ENCODE measurements at places on chromosomes 7 and 10. TPM values are rescaled to one million over a fixed set of nuclear protein-coding genes. Genes with fewer than 3 reads are reported as not detected.

CCDC146 gene
- total RNA-seq, result 14.5 TPM

INMT gene
- 164 TPM for total RNA-seq

BAG3 gene
- total RNA-seq, result 43.1 TPM

BAIAP2L1 gene
- total RNA-seq, result 31.8 TPM

TMEM168 gene
- total RNA-seq, result 29.8 TPM

SKIDA1 gene
- 1.9 TPM for total RNA-seq

C10orf53 gene
- not detected for total RNA-seq

ZNF12 gene
- 18.4 TPM for total RNA-seq

RARRES2 gene
- total RNA-seq, result 162 TPM

CARD11 gene
- total RNA-seq, result 4.7 TPM

ZNF92 gene
- 6.5 TPM for total RNA-seq

NACAD gene
- 2.0 TPM for total RNA-seq

OR13A1 gene
- not detected for total RNA-seq

CYP2C19 gene
- total RNA-seq, result 0.61 TPM

CRPPA gene
- 3.6 TPM for total RNA-seq

TMEM184A gene
- 9.7 TPM for total RNA-seq

ACHE gene
- 3.3 TPM for total RNA-seq

CFAP46 gene
- total RNA-seq, result 4.1 TPM

CYP2W1 gene
- not detected for total RNA-seq

DNA sequence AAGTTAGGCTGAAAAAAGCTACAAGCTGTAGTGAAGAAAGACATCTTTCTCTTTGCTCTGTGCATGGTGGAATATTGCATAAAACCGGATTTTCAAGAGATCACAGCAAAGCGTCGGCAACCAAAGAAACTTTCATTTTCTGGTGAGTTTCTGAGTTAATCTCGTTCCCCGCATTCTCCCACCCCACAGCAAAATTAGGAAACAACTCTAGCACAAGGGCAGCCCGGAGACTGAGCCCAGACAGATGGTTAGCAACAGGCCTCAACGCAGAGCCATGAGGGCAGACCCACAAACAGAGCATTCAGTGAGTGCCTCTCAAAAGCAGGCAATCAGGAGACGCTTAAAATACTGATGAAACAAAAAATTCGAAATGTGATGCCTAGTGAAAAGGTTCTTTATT is 396.1 kb upstream of the KLF6 start:
- DNase-seq, result no peak

- DNase-seq, result no peak
These were observed 4.6 kb upstream of the SLC13A1 start for GRCh38 chr7:123204206-123204835.

GRCh38 chr10:1603181-1603580 is 134.1 kb downstream of the ADARB2 start:
- DNase-seq, result no peak

GRCh38 chr7:131039836-131040235 is 287.8 kb upstream of the MKLN1 start:
- DNase-seq, result no peak

GRCh38 chr10:12154516-12154915 is 25.0 kb downstream of the SEC61A2 start:
- DNase-seq, result no peak

DNA sequence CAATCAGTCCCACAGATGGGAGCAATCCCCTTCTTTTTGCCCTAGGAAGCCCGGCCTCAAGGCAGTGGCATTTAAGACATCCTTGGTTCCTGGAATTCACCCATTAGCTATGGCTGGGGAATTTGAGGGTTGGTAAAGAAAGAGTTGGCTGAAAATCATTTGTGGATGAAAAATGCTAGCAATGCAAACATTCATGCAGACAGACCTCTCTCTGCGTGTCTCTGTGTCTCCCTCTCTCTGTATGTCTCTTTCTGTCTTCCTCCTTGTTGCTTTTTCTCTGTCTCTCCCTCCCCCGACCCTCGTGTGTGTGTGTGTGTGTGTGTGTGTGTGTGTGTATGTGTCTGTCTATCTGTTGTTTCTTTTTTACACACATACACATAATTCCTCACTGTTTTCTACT is 19.4 kb downstream of the LDB3 start:
- DNase-seq, result no peak

DNA sequence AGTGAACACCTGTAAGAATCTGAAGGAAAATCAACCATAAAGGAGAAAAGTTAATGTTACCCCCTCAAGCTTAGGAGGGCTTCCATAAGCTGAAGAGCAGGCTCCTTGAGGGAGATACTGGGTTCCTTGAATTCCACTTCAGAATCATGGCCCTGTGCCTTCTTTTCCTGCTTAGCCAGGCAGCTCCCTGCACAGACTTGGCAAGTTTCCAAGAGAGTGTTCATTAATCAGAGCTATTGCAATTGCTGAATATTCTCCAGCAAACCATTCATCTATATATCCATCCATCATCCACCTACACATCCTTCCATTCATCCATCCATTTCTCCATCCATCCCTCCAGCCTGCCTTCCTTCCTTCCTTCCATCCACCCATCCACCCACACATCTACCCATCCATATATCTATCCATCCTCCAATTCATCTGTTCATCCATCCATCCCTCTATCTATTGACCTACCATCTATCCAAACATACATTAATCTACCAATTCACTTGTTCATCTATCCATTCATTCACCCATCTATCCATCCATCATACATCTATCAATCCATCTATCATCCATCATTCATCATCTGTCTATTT is 574.4 kb downstream of the PTPRN2 start:
- DNase-seq, result no peak

DNA sequence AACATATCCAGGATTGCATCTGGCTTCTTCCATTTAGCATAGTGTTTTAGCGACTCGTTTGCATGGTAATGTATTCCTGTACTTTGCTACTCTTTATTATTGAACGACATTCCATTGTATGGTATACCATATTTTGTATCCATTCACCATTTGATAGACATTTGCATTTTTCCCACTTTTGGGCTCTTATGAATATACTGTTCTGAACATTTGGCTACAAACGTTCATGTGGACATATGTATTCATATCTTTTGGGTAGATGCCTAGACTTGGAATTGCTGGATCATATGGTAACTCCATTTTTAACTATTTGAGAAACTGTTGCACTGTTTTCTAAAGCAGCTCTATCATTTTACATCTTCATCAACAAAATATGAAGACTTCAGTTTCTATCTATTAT is 383.7 kb upstream of the AKR1E2 start:
- no peak for DNase-seq

GRCh38 chr10:71392292-71392691 is 4.4 kb upstream of the CDH23 start:
- DNase-seq, result no peak

DNA sequence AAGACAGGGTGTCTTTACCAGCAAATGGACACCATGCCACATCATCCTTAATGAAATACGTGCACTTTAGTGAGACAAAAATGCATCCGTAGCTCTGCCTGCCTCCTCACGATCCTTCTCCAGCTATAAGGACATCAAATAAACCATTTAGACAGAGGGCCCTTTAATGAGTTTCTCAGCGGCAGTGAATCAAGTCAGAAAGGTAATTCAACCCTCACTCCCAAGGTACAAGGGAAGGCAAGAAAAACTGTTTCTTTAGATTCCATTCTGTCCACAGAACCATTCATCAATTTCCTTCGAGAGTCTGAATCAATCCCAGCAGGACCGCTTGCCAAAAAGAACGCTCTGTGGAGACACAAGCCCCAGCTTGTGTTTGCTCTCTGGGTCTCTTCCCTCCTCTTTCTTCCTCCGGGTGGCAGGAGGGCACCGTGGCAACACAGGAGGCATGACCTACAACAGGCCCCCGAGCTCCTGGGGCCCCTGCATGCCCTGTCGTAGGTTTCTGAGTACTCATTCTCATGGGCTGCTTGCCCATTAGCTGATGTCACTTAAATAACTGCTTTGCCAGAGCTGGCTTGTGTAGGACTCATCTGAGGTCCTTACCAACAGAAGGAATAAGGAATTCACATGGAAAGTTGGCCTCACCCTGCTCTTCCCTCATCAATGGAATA is 297.8 kb upstream of the PRKCQ start:
- DNase-seq, result peak; percentile 19

DNA sequence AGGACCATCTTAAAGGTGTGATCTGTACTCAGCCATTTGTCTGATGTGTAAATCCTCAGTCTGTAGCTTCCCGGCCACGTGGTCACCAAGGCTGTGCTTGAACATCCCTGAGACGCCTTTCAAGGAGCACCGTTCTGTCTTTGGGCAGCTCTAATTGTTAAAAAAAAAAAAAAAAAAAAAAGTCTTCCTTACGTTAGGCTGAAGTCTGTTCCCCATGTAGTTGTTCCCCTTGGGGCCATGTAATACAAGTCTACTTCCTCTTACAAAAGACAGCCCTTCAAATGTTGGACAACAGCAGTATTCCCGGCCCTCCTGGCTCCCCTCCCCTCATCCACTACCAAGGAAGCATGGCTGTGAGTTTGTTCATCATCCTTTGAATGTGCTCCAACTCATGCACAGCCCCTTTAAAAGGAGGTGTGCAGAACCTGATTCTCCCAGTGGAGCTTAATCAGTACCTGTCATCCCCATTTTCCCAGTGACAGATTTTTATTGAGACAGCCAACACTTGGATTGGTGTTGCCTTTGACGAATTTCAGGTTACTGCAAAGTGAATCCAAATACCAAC is 392.2 kb upstream of the GALNT17 start:
- DNase-seq, result no peak

- DNase-seq, result no peak
These were observed 33.7 kb upstream of the PLXNA4 start for GRCh38 chr7:132609906-132610520.

DNA sequence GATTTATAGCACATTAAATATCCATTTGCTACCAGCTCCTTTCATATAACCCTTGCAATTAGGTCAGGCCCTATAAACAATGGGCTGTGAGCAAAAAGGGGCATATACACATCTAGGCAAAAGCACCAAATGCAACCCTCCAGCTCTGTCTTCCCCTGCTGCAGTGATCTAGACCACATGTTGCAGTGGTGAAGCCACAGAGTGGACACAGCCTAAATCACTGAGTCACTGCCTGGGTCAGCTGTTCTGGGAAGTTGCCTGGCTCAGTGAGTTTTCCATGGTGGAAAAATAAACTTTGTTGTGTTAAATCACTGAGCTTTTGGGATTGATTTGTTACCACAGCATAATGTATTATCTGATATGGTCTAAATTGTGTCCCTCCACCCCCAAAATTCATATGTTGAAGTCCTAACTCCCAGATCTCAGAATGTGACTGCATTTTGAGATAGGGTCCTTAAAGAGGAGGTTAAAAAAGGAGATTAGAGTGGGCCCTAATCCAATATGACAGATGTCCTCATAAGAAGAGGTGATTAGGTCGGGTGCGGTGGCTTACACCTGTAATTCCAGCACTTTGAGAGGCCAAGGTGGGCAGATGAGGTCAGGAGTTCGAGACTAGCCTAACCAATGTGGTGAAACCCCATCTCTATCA is 70.4 kb downstream of the ZFAND4 start:
- no peak for DNase-seq

GRCh38 chr10:61175316-61175715 is 231.3 kb upstream of the RHOBTB1 start:
- DNase-seq, result no peak

- DNase-seq, result no peak
These were observed 10.8 kb downstream of the LMOD2 start for GRCh38 chr7:123666492-123666891.

- no peak for DNase-seq
These were observed 493.9 kb downstream of the GLRX3 start for GRCh38 chr10:130630135-130630534.

DNA sequence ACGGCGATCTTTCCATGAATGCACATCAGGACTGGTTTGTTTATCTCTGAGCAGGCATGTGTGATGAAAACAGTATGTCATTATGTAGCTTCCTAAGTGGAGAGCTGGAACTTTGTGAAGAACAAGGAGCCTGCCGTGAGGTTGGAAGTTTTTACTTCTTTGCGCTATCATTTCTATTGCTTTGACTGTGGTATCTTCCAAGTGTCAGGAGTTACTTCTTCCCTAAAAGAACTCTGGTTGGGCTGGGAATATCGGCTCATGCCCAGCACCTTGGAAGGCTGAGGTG is 167.4 kb upstream of the AHR start:
- DNase-seq, result no peak

DNA sequence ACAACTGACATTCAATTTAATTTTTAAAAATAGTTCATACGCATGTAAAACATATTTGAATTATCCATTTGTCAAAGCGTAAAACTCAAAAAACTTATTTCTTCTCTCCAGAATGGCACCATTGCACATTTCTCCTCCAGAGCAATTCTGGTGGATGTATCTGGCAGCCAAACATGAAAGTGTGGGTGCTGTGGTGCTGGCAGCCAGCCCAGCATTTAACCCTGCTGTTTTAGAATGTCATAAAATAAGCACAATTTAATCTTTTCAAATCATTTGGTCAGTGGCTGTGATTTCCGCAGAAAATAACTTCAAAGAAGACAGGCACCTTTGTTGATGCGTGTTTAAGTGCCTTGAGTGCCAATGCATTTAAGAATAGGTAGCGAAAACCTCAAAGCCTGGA is 302.7 kb upstream of the MEOX2 start:
- DNase-seq, result no peak

- DNase-seq, result no peak
These were observed 44.5 kb upstream of the SPOCK2 start for GRCh38 chr10:72132854-72133253.

- DNase-seq, result peak; percentile 36
These were observed 321.2 kb downstream of the FRMD4A start for GRCh38 chr10:14009371-14010100.

GRCh38 chr7:79453558-79454360 is at the start of gene MAGI2:
TSS of gene MAGI2 (minus strand) at chr7:79453667. CDS start at chr7:79453320, 347 bp downstream.
- DNase-seq, result peak; percentile 88

DNA sequence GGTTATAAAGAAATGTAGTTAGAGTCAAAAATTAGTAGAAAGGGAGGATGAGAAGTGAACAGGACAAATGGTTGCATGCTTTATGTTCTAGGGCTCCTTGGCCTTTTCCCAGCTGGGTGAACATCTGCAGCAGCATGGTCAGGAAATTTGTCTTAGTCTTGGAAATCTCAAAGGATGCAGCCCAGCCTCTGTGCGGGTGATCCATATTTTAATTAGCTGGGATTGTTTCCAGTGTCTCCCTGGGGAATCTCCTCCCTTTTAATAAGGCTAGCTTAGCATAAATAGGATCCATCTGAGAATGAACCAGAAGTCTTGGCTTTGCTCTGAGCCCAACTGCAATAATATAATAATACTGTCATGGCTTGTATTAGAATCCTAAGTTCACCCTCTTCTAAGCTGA is 198.3 kb downstream of the PRKG1 start:
- DNase-seq, result no peak

GRCh38 chr10:123471811-123472210 is 194.3 kb upstream of the GPR26 start:
- no peak for DNase-seq

DNA sequence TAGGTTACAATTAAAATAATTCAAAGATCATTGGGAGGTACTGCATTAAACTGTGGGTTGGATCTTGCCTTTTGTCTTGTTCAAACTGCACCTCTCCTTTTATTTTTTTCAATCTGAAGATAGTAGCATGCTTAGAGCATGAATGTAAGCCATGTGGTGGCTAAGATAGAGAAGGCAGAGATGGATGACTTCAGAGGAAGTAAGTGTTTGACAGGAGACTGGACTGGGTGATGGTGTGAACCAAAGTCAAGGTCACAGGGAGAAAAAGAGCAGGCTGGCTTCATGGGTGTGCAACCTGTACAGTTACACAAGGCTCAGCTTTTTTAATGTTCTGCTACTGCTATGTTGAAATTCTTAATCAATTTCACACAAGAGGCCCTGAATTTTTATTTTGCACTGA is 85.6 kb downstream of the ZEB1 start:
- DNase-seq, result no peak

Measured in left lung (tissue), 14 donors.